ENCODE measurements at places on chromosomes 7 and 10.

DNA sequence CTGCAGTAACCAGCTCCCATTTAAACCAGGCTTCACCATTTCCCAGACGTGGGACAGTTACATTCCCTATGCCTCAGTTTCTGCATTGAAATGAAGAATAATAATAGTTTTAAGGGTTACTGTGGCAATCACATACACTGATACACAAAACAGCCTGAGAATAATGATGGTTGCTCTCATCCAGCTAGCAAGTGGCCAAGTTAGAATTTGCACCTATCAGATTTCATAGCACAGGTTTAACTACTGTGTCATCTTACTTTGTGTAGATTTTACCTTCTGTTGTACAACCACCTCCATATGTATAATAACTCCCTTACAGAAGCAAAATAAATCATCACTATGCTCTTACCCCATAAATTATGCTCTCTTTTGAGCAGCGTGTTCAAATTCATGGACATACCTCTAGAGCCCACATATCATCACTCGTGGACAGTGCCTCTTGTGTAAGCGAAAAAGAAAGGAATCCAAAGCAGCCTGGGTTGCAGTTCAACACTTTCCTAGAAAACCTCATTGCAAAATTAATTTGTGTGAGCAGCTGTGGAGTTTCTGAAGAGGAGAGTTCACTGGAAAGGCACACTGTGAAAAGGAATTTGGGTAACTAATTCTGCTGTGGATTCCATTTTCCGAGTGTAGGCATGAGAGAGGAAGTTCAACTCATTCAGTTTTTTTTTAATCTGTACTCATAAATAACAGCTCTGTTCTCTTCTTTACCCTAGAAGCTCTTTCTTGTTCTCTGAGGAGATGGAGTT lies 492.5 kb downstream of the ARL4A start:
- DNase-seq: no peak

DNA sequence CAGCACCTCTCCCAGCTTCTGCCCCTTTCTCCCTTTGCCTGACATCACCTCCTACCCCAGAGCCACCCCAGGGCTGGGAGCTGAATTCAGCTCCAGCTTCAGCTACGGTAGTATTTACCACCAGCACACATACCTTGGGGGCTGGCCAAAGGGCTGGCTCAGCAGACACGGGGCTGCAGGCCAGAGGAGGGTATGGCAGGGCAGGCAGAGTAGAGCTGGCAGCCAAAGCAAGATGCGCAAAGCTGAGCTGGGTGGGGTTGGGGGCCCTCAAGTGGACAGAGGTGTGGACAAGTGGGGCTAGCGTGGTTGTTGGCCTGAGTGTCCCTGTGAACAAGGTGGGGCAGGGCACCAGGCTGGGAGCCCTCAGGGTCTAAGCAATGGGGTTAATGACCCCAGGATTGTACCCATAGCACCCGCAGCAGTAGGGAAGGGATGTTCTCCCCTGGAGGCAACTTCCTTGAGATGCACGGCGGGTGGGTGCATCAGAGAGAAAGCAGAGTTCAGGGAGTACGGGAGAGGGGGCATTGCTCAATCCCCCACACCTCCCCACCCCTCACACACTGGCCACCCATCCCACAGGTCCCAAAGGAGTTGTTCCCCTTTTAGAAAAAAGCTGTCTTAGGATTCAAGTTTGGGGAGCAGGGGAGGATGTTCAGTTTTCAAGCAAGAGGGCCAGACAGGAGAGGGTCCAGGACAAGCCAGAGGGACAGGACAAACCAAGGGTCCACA lies 8.0 kb downstream of the VSIR start:
- no peak for DNase-seq

DNA sequence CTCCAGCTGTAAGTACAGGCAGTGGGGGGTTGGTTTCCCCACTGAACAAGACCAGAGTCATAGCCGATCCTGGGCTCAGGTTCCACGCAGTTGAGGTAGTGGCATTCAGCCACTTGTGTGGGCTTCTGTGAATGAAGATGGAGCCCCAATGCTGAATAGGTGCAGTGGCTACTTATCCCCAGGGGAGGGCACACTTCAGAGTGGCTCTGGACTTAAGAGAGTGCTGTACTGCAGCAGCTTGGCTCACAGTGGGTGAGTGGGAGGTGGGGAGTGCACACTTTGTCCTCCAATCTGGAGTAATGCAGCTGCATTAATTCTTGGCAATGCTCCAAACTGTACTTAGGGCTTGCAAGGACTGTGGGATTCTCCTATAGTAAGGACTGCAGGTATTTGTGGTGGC lies 81.9 kb downstream of the BUB3 start:
- DNase-seq: no peak

DNA sequence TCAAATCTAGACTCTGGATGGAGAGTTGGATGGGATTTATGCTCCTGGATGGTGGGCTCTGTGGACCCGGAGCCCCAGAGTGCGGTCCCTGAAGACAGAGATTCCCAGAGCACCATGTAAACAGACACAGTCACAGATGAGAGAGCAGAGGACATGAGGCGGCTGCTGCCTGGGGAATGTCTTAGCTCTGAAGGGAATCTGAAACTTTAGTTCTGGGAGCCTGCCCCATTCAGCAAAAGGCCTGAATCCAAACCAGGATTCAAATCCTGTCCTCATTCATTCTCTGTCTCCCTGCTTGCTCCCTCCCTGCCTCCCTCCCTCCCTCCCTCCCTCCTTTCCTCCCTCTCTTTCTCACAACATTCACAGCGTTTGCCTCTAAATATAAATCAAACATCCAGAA lies 49.5 kb upstream of the CALD1 start:
- no peak for DNase-seq

GRCh38 chr10:123778719-123779517 lies 112.7 kb downstream of the CPXM2 start:
- no peak for DNase-seq

DNA sequence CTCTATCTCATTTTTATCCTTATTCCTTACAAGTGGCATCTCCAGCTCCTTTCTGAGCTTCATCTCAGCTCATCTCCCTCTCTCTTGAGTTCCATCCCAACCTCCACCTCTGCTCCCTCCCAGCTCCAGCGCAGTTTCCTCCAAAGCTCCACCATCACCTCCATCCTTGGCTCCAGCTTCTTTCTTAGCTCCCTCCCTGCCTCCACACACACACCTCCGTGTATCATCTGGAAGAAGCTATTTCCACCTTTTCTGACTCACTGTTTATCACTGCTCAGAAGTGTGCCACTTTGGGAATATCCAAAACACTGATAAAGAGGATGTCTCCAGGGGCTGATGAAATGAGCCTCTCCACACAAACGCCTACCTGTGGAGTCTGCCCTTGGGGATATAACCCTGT lies 481.4 kb downstream of the PTPRN2 start:
- no peak for DNase-seq

DNA sequence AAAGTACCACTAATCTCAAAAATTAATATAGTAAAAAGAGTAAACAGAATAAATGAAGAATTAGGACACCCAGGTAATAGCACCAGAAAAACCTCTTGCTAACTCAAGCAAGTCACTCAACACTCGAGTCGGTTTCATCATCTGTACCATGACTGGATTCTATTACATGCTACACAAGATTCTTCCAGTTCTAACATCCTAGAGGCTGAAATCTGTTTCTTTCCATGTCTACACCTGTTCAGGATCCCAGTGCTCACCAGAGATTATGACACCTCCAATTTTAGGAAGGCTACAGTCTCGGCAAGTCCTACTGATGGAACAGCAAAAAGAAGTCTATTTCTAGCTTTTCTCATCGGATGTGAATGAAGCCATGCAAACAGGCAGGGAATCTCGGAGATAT lies 95.3 kb upstream of the ANK3 start:
- DNase-seq: no peak

GRCh38 chr10:123848564-123849457 lies 42.8 kb downstream of the CPXM2 start:
- DNase-seq: no peak
